ENCODE measurements at places on chromosomes 3 and 15.

DNA sequence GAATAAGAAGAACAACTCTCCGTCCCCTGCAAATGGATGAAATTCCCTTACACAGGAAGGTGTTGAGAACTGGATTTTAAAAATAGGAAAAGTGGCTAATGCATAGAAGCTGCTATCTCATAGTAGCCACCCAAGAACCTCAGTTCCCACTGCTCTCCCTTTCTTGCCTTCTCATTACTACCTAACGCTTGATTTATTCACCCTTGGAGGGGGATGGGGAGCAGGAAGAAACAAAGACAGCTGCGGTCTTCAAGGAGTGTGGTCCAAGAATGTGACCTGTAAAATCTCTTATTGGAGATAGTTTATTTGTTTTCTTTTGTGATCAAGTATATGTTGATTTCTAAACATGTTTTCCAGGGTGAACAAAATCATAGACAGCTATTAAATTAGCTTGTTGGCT, 274.1 kb upstream of the CTNNB1 start:
- DNase-seq, result no peak

DNA sequence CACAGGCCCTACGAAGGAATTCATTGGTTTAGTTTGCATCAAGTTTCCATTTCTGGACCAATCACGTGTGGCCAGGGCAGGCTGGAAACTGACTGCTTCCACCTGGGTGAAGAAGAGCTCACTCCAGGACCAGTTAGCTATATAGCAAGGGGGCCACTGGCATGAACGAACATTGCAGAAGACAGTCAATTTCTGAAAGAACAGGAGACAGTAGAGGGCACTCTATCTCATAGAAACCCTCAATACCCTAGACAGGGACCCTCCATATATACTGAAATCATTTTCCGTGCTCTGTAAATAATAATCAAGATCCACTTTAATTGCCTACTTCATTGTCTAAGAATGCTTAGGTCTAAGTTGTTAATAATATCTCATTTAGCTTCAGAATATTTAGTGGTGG, 215.6 kb downstream of the CADPS start:
- no peak for DNase-seq

DNA sequence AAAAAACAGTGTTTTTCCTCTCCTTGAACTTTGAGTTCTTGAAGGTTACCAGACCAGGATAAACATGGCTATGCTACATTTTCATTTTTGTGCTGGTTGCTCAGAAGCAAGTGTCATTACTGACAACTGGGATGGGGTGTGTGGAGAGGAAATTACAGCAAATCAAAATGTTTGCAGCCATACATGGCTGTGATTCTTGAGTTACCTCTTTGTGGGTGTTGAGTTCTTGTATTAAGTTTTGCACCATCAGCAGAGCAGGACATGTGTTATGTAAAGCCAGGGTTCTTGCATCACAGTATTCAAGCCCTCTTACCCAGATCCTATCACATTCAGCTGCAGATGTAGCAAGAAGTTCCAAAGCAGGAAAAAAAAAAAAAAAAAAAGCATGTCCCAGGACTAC, 53.9 kb upstream of the ATOSA start:
- peak; percentile 17 for DNase-seq

GRCh38 chr3:133931084-133931483, 35.4 kb upstream of the RAB6B start:
- no peak for DNase-seq

DNA sequence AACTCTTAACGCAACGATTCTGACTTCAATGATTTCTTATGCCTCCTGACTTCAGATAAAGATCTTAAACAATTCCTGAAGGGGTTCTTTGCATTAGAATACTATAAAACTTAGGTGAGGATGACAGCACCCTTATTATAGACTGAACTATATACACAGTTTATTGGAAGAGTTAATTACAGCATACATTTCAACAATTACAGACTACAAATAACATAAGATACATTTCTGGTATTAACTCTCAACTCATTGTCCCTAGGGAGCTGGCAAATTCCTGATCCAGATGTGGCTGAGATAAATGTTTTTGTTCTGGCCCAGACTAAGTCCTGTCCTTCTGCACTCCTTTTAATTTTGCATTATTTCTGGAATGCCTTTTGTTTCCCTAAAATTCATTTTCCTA, 155.5 kb upstream of the TMC3 start:
- DNase-seq, result no peak

DNA sequence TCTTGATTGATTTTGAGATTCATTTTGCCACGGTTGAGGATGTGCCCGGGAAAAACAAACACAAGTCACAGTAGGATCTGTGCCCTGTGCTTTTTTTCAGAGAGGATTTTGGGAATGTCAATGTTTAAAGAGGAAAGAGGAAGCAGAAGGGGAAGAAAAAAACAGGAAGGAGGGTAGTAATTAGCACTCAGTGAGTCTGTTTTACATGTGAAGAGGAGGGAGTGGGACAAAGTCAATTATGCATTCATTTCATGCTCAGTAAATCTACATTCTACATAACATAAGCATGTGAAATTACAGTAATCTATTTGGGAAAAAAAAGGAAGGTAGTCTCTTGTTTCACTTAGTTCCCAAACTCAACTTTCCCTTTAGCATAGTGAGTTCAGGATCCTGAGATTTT, 18.3 kb upstream of the CD200 start:
- DNase-seq, result no peak

DNA sequence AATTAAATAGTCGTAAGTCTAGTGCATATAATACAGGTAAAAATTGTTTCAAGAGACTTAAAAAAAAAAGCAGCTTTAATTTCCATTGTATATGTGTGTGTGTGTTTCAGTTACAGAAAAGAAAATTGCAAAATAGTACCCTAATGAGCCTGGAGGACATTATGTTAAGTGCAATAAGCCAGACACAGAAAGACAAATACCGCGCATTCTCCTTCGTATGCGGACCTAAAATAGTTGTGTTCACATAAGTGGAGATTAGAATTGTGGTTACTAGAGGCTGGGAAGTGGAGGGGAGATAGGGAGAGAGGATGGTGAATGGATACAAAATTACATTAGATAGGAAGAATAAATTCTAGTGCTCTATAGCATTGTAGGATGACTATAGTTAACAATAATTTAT, 3.6 kb downstream of the MESD start:
- no peak for DNase-seq

GRCh38 chr15:85805420-85805819, 10.7 kb upstream of the KLHL25 start:
- no peak for DNase-seq

- no peak for DNase-seq
These were observed 3.1 kb downstream of the CCDC9B start for GRCh38 chr15:40337597-40337996.

GRCh38 chr3:34669490-34669889, 871.1 kb downstream of the PDCD6IP start:
- no peak for DNase-seq

- no peak for DNase-seq
These were observed 111.3 kb upstream of the ARRDC4 start for GRCh38 chr15:97849183-97849582.

DNA sequence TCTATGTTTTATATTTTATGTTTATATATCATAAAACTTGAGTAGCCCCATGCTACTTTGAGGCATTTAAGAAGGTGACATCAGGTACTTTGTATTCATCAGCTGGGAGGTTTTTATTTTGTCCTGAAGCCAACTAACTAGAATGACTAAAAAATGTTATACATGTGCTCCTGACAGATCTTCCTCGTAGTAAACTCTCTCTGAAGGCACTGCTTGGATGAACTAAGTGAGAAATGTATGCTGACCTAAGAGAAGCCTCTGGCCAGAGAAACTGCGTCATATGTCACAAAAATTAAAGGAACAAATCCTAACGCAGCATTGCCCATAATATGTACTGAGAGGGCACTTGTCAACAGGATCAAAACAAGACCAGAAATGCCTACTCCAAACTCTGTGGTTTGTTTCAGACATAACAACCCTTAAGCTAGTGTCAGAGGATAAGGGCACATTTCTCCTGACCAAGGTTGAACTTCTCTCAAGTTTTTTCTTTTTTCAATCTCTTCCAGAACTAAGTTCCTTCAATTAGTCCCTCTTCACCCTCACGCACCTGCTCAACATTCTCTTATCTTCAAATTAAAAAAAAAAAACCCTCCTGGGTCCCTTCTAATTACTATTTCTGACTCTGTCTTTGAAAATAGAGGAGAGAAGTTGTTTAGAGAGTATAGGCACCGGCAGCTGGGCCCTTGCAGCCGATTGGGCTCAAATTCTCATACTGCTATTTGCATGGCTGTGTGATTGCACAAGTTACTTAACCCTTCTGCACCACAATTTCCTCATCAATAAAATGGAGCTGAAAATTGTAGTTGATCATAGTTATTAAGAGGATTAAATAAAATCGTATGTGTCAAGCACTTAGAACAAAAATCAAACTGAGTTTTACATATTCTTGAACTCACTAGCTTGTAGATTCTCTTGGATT, 159.0 kb downstream of the FRMD5 start:
- no peak for DNase-seq

DNA sequence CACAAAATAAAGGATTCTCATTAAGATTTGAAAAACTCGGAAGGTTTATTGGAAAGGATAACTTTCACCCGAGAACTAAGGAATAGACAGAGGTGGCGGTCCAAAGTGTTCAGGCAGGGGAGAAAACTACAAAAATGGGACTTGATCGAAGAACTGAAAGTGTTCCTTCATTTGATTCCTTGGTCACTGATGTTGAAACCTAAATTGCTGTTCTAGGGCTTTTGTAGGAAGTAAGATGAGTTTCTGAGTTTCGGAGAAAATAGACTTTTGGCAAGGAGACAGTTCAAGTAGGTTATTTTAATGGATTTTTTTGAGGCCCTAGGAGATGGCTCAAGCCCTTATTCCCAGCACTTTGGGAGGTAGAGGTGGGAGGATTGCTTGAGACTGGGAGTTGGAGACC, 1.4 kb downstream of the TRIP4 start:
- DNase-seq, result no peak

DNA sequence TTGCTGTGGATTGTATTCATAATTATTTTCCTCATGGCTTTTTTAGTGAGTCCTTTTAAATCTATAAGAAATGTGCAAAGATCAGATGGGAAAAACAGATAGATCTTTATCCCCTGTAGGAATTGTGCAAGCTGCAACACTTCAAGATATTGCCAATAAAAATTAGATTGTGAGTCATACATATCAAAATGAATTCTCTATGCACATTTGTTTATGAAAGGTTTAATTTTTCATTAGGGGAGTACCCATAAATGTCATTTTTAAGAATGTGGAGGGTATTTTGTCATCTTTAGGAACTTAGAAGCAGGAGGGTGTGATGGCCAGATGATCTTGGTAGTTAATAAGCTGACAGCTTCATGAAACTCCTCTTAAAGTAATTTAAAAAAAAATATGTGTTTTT, 2.9 kb downstream of the PIAS1 start:
- DNase-seq, result no peak

DNA sequence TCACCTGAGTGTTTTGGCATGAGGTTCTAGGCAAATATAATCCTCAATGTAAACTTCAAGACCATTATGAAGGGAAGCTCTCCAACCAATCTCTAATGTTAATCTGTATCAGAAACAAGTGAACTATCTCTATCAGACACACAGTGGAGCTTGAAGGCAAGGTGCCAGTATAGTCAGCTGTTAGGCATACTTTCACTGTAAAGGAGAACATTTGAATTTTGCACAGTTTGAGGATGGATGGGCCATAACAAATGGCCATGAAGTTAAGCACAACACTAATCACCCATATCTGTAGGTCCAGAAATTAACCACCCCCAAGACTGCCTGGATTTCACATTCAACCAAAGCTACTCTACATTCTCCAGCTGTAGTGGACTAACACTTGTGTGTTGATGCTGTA, 69.1 kb upstream of the LMOD3 start:
- no peak for DNase-seq

GRCh38 chr3:139521816-139522215, 17.7 kb downstream of the RBP1 start:
- no peak for DNase-seq

GRCh38 chr3:102896851-102897621, 462.2 kb downstream of the ZPLD1 start:
- no peak for DNase-seq

GRCh38 chr3:99325402-99325801, 313.0 kb upstream of the COL8A1 start:
- no peak for DNase-seq

- no peak for DNase-seq
These were observed 1679.4 kb downstream of the OTOL1 start for GRCh38 chr3:163175970-163176369.

DNA sequence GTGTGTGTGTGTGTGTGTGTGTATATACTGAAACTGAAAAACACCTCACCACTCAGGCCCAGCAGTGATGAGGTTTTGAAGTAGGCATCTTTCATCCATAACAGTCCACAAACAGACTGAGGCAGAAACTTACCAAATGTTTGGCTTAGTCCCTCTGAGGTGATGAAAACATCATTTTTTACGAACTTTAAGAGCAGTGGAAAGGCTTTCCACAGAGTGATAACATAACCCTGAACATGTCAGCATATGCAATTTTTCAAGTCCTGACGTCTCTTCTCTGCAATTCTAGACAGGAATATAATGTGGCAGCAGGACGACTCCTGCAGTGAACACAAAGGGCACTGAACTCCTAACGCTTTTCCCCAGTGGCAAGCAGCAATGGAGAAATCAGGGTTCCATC, 247.0 kb upstream of the THBS1 start:
- DNase-seq, result no peak

GRCh38 chr3:22372292-22373062, 621.5 kb upstream of the ZNF385D start:
- DNase-seq, result no peak

- no peak for DNase-seq
These were observed 219.3 kb upstream of the TTC14 start for GRCh38 chr3:180382638-180383180.

GRCh38 chr3:131597816-131598215, 95.0 kb upstream of the MRPL3 start:
- no peak for DNase-seq

GRCh38 chr3:64501298-64501906, 186.4 kb downstream of the ADAMTS9 start:
- no peak for DNase-seq

GRCh38 chr15:101827257-101827656, 15.3 kb downstream of the OR4F15 start:
- peak; percentile 31 for DNase-seq

DNA sequence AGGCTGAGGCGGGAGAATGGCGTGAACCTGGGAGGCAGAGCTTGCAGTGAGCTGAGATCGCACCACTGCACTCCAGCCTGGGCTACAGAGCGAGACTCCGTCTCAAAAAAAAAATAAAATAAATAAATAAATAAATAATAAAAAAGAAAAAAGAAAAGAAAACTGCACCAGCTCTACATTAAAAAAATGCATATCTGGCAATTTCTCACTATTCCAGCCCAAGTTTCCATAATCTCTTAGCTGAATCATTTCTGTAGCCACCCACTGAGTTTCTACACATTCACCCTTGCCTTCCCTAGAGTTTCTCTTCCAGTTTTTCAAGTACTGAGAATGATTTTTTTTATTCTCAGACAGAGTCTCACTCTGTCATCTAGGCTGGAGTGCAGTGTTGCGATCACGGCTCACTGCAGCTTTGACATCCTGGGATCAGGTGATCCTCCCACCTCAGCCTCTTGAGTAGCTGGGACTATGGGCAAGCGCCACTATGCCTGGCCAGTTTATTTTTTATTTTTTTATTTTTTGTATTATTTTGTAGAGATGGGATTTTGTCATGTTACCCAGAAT, 24.5 kb upstream of the SLC7A14 start:
- no peak for DNase-seq

GRCh38 chr15:49737127-49737526, 116.3 kb downstream of the DTWD1 start:
- DNase-seq, result no peak
